ENCODE measurements at places on chromosomes 5 and 9.

- DNase-seq, result no peak
These were observed 48.6 kb upstream of the ZSWIM6 start for GRCh38 chr5:61283471-61283870.

GRCh38 chr5:165881259-165881658 lies 2375.8 kb downstream of the MAT2B start:
- no peak for DNase-seq

- DNase-seq, result peak; percentile 1
These were observed 295.4 kb upstream of the RIOK2 start for GRCh38 chr5:97478483-97478882.

DNA sequence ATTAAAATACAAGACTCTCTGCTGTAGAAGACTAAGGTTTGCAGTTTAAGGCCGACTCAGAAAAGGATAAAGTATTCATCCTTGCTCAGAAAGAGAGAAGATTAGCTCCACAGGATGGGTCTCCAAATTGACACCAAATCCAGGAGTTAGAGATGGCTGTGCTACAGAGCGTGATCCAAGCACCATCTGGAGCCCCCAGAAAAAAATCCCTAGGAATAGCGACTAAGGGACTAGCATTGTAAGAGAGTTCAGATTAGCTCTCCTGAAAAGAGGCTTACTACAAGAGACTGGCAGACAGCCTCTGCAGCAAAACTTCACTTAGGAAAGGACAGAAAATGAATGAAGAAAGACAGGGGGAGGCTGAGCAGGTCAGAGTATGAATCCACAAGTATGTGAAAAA lies 3.7 kb downstream of the SIL1 start:
- DNase-seq, result no peak

GRCh38 chr5:11793396-11793795 lies 110.8 kb downstream of the CTNND2 start:
- no peak for DNase-seq

DNA sequence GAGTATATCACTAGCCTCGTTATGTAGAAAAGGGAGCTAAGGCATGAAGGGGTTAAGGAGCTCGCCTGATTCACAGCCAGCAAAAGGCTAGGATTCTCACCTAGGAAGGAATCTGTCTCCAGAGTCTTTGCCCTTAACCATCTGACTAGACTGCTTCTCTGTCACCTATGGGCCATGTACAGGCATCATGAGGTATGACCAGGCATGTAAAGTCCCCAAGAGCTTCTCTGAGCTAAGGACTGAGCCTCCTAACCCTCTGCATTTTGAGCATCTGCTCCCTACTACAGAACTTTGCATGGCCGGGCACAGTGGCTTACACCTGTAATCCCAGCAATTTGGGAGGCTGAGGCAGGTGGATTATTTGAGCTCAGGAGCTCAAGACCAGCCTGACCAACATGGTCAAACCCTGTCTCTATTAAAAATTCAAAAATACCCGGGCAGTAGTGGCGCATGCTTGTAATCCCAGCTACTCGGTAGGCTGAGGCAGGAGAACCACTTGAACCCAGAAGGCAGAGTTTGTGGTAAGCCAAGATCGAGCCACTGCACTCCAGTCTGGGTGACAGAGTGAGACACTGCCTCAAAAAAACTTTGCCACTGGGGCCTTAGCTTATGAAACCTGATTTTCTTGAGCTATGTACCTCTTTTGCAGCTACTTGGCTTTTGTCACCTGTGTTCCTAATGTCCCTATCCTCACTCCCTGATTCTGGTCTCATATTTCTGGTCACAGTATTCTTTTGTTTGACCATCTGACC lies 33.2 kb upstream of the IL7R start:
- no peak for DNase-seq

DNA sequence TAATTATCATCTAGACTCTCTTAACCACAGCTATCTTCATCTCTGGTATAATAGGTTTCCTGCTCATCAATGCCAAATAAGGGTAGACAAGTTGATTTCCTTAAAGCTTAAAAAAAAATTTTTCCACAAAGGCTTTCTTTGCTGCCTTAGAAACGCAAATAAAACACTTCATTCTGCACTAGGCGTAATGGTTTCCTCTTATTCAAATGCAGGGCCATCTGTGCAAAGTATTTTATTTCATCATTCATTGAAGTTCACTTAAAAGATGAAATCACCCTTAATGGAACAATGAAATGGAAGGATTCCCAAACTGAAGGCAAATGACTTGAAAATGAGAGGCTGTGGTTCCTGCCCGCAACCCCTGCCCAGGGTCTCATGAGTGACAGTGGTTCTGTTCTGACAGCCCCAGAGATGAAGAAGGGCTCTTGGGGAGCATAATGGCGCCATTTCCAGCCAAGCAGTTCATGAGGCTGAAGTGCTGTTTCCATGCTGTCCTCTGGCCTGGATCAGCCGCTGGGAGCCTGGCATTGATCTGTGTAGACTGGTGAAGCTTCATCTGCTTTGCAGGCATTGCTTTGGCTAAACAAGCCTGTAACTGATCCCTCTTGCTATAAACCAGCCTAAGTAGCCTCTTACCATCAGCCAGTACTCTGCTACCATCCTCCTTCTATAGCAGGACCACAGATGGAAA lies 276.9 kb upstream of the WWC1 start:
- no peak for DNase-seq
